ENCODE measurements at places on chromosomes 1 and 21. TPM values are rescaled to one million over a fixed set of nuclear protein-coding genes. Genes with fewer than 3 reads are reported as not detected.

TNFRSF8 gene
- total RNA-seq: 65.5 TPM

CFHR5 gene
- not detected for total RNA-seq

CHIT1 gene
- total RNA-seq: 0.34 TPM

LIPI gene
- total RNA-seq: not detected

FCN3 gene
- total RNA-seq: not detected

CLIC6 gene
- 1.3 TPM for total RNA-seq

TMEM82 gene
- total RNA-seq: not detected

DYNLT5 gene
- total RNA-seq: not detected

MSH4 gene
- 0.60 TPM for total RNA-seq

GJA5 gene
- total RNA-seq: not detected

OR2T29 gene
- not detected for total RNA-seq

Data from activated T-helper 2 cell treated with anti-CD3 and anti-CD28 coated beads, Interferon-gamma antibody, Interleukin-2, Interleukin-4, amounts not matched to agents 10 μg/mL and 5 μg/mL and 100 μg/mL, durations not matched to agents 14 hours and 24 hours and 36 hours (primary cell).